ENCODE measurements at places on chromosomes 6 and 20.
A peak's percentile ranks its signal among the peaks of the same experiment; 100 is the strongest.

- no peak for DNase-seq
Measured at GRCh38 chr6:138493413-138493812, 5.9 kb downstream of the NHSL1 start.

GRCh38 chr6:135854799-135855198, 3.3 kb downstream of the PDE7B start:
- DNase-seq = no peak

DNA sequence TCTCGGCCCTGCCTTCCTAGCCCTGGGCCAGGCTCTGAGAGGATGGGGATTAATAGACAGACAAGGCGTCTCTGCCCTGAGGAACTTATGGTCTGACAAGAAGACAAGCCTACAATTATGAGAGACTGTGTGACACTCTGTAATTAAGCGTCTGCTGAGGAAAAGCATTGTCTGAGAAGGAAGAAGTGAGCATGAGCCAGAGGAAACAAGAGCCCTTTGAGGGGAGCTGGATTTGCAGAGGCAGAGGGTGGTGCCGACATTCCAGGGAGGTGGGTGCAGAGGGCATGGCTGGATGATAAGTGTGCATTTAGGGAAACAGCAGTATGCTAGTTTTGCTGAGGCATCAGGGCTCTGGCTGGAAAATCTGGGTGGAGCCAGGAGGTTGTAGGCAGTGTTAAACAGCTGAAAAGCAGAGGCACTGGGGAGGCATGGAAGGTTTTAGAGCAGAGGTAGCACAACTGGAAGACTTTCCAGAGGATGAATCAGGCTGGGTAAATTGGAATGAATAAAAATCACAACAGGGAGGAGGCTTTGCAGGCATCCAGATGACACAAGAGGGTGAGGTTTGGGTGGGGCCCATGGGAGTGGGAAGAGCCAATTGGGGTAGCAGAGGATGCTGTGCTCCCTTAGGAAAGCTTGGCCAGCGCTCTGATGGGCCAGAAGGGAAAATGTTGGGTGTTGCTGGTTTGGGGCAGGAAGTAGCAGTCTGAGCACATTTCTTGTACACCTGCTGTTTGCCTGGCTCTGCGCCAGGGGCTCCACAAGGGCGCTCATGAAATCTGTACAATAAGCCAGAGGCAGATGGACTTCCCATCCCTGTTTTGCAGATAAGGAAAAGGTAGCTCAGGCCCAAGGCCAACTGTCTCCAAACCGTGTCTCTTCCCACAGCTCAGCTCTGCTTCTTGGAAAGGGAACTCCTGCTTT, 74.0 kb upstream of the MYL9 start:
- DNase-seq = peak; percentile 62

DNA sequence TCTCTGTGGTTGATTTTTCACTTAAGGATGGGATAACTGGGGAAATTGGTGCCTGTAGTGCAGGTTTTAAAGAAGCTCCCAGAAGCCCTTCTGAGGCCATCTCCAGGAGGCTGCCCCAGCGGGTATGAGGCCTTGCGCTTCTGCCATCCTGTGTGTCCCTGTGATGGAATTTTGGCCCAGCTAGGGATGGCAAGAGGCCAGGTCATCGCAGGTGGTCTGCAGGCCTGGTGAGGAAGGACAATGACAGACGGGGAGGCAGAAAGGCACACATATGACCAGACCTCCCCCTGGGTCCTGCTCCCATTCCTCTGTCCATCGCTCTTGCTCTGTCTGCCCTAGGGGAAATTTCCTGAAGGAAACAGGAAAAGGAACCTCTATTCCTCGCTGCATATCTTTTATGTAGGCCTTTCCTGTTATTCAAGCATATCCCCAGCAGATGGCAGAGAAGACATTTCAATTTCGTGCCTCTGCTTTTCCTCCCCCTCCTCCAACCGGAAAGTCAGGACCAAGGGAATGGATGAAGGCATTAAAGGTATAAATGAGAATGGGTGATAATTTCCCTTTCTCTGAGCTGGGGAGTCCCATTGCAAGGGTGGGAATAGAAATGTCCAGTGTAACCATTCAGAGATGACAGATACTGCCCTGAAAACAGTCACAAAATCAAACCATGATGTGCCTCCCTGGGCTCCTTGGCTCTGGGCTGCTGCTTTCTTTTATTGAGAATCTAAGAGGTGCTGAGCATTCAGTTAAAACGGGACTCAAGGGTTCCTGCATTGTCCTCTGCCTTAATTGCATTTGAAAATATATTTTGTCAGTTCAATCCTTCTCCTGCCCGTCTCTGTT, 17.6 kb upstream of the HLA-F start:
- DNase-seq = peak; percentile 51

GRCh38 chr20:24543168-24543567, 73.7 kb downstream of the SYNDIG1 start:
- DNase-seq = no peak

- no peak for DNase-seq
Measured at GRCh38 chr6:47134476-47135189, 92.5 kb upstream of the ADGRF1 start.

DNA sequence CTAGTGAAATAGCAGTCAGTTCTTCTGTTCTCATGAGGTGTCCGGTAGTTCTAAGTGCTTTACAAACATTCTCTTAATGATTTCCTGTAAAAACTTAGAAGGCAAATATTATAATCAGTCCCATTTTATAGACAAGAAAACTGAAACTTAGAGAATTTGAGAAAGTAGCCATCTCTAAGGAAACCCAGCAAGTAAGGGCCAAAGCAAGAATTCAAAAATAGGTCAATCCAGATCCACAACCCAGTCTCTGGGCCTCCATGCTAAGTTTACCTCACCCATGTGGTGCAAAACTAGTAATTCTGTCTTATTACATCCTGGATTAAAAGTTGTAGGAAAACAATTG, 27.6 kb upstream of the ASXL1 start:
- DNase-seq = no peak

GRCh38 chr20:3172933-3173609, at the start of gene LZTS3:
Gene LZTS3 (minus strand): TSS chr20:3173549. CDS start chr20:3167163, 6,386 bp downstream.
- DNase-seq = peak; percentile 92

DNA sequence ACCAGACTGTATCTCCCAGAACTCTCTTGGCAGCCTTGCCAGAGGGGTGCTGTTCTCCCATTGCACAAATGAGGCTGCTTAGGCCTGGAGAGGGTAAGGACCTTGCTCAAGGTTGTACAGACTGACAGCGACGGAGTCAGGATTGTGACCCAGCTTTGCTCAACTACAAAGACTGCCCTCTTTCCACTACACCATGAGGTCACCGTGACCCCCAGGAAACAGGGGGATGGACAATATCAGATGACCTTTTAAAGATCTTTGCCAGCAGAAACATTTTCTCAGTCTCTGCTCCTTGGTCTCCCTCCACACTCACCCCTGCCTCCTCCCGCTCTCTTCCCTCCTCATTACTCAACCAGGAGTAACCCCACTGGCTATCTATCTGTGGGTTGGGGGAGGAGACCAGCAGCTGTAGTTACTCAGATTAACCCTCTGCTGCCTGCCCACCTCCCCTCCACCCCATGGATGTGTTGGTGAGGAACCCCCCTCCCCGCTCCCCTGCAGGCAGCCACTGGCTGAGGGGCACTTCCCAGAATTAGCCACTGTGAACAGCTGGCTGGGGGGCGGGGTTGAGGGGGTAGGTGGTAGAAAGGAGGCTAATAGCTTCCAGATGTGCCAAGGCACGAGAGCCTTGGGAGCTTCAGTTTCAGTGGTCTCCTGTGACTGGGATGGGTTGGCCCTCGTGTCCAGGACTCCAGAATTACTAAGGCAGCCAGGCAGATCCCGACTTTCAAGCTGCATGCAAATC, 26.9 kb upstream of the MRPS18A start:
- no peak for DNase-seq

- DNase-seq = peak; percentile 58
Measured at GRCh38 chr20:60262967-60263603, 304.9 kb downstream of the CDH26 start.

DNA sequence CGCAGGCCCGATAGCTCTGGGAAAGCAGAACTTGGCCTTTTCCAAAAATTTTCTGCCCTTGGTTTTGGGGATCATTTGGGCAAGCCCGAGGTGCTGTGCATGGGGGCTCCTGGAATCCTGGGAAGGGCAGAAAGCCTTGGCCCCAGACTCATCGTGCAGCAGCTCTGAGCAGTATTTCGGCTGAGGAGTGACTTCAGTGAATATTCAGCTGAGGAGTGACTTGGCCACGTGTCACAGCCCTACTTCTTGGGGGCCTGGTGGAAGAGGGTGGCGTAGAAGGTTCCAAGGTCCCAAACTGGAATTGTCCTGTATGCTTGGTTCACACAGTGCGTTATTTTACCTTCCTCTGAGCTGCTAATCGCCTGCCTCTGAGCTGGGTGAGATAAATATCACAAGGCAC, 1.1 kb upstream of the BMP2 start:
- no peak for DNase-seq

DNA sequence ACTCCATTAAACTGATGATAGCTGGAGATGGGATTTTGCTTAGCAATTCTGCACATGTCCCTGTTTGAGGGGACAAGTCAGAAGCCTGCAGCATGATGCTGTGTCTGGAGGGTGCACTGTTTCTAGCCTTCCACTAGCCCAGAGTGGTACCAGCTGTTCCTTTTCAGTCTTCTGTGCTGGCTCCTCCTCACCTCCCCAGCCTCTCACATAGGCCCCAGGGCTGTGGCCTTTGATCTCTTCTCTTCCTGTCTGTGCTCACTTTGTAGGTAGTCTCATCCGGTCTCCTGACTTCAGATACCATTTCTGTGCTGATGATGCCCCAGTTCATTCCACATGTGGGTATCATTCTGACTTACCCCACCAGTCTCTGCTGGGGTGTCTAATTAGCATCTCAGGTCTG, 126.3 kb downstream of the HIVEP1 start:
- peak; percentile 55 for DNase-seq

GRCh38 chr20:62345681-62346370, 21.3 kb downstream of the LAMA5 start:
- no peak for DNase-seq

- DNase-seq = no peak
Measured at GRCh38 chr6:37637562-37638413, 59.9 kb downstream of the MDGA1 start.

- no peak for DNase-seq
Measured at GRCh38 chr20:59573837-59574236, 30.5 kb upstream of the PHACTR3 start.

GRCh38 chr6:28738396-28738765, 185.4 kb downstream of the TRIM27 start:
- DNase-seq = no peak

DNA sequence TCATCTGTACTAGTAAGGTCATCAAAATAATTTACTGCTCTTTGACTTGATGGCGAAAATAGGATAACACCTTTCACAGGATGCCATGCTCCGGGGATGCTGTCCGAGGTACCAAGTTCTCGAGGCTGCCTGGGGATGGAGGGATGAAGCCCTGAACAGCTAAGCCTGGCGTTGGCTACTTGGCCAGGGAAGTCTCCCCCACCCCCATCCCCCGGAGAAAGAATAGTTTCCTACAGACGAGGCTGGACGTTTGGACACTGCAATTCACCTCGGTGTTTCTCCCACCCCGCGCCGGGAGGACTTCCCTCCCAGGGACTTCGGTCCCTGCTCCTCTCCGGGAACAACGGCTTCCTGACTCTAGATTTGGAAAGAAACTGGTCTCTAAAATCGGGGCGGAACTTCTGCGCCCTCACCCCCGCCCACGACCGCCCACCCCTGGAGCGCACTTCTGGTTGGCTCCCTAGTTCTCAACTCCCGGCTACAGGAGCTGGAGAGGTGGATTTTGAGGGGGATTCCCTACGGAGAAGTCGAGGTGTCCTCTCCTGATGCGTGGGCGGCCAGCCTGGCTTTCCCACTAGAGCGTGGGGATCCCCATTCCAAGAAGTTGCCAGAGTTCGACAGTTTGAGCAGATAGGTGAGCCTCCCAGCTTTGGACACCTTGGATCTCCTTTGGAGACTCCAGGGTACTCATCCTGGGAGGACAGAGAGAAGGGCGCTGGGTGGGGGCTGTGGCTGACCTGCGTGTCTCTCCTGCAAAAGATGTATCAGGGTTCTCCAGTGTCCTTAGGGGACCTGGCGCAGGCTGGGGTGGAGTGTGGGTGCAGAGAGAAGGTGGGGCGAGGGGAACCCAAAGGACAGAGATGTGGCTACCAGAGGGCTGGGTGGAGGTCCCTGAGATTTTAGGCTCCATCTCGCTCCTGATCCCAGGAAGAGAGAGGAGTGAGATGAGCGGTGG, 1.1 kb downstream of the PCSK2 start:
- no peak for DNase-seq

DNA sequence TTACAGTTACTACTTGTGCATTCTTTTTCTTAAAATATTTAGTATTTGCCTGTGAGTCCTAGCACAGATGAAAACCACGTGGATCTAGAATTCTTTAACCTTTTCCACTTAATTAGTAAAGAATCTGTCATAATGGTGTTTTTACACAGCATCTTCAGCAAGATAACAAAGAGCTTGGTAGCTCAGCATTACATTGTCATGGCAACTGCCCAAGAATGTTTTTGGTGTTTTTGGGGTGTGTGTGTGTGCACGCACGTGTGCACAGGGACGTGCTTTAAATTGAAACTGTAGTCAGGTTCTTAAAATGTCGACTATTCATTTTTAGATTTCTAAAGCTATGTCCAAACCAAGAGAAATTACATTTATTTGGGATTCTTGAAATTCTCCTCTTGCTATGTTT, 108.0 kb downstream of the FIG4 start:
- no peak for DNase-seq

DNA sequence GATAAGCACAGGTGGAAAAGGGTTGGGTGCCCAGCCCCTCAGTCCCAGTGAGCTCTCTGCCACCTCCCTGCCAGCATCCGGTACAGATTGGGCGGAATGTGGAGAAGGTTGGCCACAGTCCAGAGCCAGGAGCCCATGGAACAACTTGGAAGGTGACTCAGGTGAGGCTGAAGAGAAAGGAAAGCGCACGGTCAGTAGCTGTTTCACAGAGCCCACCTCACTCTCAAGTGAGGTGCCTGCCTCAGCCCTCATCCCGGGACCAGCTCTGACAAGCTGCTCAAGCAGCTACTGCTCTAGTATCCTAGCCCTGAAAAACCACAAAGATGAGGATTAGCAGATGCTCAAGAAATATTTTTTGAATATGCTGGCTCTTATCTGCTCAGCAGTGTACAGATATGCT, 1.1 kb upstream of the MMP24OS start:
- no peak for DNase-seq

- DNase-seq = no peak
Measured at GRCh38 chr20:54433636-54434035, 41.8 kb upstream of the DOK5 start.

DNA sequence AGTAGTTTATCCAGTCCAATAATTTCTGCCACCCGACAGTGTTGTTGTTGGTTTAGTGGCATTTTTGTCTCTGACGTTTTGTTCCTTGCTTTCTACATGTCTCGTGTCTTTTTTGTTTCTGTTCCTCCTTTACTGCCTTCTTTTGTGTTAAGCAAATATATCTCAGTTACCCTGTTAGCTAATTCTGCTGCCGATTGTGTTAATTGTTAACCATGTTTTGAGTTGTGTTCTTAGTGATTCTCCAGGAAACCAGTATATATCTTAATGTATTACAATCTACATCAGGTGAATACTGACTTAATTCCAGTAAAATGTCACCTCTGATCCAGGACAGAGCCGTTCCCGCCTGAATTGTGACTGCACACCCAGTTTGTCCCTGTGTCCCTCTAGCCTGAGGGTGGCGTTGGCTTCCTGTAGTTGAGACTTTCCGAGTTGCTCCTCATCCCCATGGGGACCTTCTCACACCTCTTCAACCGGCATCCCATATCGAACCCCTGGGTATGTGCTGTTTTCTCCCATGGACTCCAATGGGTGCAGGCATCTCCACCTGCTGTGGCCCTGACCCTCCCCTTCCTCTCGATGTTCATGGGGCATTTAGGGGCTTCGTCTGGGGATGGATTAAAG, 35.8 kb upstream of the BHLHE23 start:
- DNase-seq = no peak

GRCh38 chr6:167962711-167963110, 34.8 kb upstream of the KIF25 start:
- DNase-seq = no peak

GRCh38 chr6:154928325-154928922, 66.7 kb upstream of the TIAM2 start:
- DNase-seq = peak; percentile 69
